ENCODE measurements at places on chromosomes 5 and 9. TPM values are rescaled to one million over a fixed set of nuclear protein-coding genes. Genes with fewer than 3 reads are reported as not detected.

GRCh38 chr9:124284237-124284831, 26.6 kb downstream of the NEK6 start:
- DNase-seq, result peak; percentile 49

Gene MRPS30
- total RNA-seq, result 78.9 TPM

GRCh38 chr5:146560205-146560812, 44.3 kb upstream of the GPR151 start:
- DNase-seq, result peak; percentile 25

Gene DOCK8
- total RNA-seq, result 0.18 TPM

Gene PCDHB12
- 0.18 TPM for total RNA-seq

DNA sequence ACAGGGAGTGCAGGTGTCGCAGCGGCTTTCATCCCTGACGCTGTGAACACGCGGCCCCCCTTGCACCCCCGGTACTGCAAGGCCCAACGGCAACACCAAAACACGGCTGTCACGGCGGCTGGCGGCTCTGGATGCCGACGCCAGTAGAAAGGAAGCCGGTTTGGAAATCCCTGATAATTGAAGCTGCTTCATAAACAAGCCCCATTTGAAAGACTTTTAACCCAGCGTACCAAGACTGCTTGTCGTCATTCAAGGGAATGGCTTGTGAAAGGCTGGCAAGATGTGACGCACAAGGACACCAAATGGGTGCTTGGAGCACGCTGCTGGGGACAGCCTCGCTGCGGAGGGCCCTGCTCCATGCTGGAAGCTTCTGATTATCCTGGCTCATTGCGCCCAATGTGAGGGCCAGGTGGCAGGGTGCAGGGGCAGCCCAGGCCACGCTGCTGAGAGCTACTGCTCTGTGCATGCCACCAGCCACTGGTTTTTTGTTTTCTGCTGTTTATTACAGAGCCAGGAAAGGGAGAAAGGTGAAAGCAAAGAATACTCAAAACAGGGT, 63.1 kb downstream of the GTF3C4 start:
- no peak for DNase-seq

Measured in fibroblast of the aortic adventitia (primary cell).